ENCODE measurements at places on chromosomes 11 and 22.

- peak; percentile 74 for DNase-seq
These were observed 43.9 kb downstream of the PDE2A start for GRCh38 chr11:72630104-72630852.

DNA sequence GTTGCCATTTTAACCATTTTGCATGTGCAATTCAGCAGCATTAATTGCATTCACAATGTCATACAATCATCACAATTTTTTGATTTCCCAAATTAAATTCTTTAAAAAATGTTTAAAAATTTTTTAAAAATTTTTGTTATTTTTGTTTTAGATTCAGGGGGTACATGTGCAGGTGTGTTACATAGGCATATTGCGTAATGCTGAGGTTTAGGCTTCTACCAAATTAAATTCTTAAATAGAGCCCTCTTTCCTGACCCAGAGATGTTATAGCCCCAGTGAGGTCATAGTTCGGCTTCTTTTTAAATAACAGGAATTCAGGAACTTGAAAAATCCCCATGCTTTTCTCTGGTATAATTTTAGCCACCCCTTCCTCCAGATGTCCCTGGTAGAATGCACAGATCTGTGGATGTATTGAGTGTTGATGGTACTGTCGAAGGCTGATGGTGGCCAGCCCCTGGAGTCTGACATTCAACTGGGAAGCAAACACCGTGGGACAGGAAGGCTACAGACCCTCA is 11.3 kb upstream of the AMPD3 start:
- no peak for DNase-seq

- DNase-seq: no peak
These were observed at the start of gene IFITM5 for GRCh38 chr11:299081-299891. TSS of gene IFITM5 (minus strand) at chr11:299526. CDS start at chr11:299490, 36 bp downstream.

DNA sequence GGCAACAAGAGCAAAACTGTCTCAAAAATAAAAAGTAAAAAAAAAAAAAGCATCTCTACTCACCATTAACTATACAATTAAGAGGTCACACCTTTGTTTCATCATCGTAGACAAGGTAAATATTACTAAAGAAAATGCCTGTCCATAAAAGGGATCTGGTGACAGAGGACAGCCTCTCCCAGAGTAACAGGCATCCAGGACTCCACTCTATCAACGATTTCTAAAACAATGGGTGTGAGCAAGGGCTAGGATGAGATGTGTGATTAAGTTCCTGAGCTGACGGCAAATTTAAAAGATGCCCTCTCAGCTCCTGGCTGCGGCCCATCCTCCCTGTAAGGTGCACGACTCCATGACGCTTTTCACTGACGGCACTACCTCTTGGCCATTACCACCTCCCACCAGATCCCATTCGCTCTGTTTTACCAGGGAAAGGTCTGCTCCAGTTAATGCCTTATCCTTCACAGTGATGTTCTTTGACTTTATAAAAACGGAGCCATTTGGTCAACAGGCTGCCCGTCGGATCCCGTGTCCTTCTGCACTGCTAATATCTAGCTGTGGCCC is 2.3 kb upstream of the TMEM45B start:
- DNase-seq: no peak

GRCh38 chr11:74691755-74692154 is 39.5 kb downstream of the CHRDL2 start:
- no peak for DNase-seq

DNA sequence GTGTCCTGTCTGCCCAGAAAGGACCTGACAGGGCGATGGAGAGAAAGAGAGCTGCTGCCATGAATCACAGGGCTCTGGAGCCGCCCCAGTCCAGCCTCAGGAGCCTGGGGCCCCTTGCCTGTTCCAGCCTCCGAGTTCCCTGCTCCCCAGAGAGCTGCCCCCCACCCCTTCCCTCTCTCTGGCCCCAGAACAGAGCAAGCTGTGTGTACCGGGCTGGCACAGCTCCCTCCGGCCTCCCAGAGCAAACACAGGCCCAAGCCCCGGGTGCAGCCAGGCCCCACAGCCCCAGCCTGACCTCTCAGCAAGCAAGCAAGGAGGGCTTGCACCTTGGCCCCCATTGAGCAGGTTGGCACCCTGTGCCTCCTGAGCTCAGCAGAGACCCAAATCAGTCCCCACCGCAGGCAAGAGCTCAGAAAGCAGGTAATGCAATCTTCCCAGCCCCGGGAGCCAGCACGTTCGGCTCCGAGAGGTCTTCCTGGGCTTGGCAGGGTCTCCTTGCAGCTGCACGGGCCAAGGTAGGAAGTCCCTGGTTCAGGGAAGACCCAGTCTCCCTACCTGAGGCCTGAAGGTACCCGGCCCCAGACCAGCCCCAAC is 1.4 kb downstream of the PACSIN3 start:
- DNase-seq: peak; percentile 90
